OCI-M1 (cell line): ENCODE measurements at places on chromosomes 1 and 21.

- no peak for DNase-seq
Measured at GRCh38 chr1:205144751-205145150, 23.0 kb upstream of the RBBP5 start.

DNA sequence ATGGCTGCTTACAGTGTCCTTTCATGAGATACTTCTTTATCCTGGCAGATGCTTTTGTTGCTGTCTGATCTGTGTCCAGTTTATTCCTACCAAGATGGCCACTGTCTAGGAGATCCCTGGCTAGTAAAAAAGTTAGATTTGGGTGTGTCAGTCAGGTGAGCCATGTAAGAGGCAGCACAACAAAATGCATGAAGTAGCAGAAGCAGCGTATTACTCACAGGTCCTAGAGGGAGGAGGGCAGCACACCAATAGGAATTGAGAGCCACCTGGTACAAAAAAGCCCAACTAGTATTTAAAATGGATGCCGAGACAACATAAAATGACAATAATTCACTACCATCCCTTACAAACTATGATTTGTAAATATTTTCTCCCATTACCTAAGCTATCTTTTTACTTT is 22.8 kb upstream of the ZNF697 start:
- no peak for DNase-seq

DNA sequence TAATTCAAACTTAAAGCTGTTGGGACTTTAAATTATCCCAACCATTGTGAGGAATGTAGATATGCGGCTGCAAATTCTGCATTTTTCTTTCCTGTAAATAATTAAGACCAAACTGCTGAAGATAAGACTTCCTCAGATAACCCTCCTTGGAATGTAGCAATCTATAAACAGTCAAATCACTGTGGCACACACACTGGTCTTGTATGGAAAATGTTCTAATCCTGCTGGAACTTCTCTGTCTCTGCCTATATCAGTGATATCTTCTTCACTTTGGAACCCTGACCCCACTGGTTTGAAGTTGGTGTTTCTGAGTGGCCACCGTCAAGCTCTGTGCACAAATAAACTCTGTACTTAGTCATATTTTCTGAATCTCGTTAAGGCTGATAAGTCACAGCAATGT is 32.9 kb downstream of the HSF2BP start:
- no peak for DNase-seq

- no peak for DNase-seq
Measured at GRCh38 chr1:67862685-67863084, 29.4 kb upstream of the GNG12 start.

- no peak for DNase-seq
Measured at GRCh38 chr1:180258290-180258689, 28.2 kb downstream of the LHX4 start.

GRCh38 chr1:98368995-98369394 is 292.5 kb upstream of the SNX7 start:
- no peak for DNase-seq

GRCh38 chr21:32914424-32915039 is 111.2 kb upstream of the OLIG2 start:
- DNase-seq = peak; percentile 12

GRCh38 chr21:20996421-20997310 is 1.5 kb upstream of the NCAM2 start:
- DNase-seq = no peak

GRCh38 chr1:5485436-5485835 is 506.8 kb downstream of the NPHP4 start:
- no peak for DNase-seq

DNA sequence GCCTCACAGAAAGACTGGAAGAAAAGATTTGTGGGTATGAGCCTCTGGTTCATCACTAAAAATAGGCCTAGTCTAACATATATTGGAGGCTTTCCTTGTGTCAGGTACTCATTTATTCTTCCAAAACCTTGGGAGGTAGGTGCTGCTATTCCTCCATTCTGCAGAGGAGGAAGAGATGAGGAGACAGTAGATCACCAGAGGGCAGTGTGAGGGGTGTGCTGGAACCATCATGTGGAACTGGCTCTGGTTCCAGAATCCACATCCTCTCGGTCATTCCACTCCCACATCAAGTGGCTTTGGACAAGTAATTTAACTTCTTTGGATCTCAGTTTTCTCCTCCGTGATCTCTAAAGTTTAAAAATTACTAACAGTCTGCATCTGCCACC is 7.4 kb upstream of the INKA2 start:
- DNase-seq = no peak

GRCh38 chr1:27031235-27032118 is 18.8 kb upstream of the TENT5B start:
- DNase-seq = no peak

DNA sequence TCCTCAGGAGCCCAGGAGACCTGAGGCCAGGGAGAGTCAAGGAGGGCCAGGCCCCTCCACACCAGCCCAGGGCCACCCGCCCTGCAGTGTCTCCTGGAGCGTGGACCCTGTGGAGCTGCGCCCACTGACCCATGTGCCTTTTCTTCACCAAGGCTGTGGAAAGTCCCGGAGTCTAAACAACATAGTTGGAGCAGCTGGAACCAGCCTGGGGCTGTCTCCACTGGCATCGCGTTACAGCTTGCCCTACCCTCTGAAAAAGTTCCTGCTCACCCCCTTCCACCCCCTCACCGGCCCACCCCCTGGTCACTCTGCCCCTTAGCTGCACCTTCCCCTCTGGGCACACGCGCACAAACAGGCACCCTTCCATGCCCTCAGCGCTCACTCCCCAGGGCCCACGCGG is 18.3 kb downstream of the KCNC4 start:
- no peak for DNase-seq

DNA sequence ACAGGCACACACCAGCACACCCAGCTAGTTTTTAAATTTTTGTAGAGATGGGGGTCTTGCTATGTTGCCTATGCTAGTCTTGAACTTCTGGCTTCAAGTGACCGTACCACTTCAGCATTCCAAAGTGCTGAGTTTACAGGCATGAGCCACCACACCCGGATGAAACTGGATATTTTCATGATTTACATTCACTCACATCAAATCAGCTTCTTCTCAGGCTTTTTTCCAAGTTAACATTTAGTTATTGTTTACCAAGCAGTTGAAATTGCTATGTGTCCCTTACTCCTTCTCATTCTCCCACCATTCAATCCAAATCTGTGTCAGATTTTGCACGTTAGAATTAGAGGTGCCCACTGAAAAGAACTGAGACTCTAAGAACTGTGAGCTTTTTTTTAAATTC is 18.4 kb downstream of the RIT1 start:
- DNase-seq = no peak

DNA sequence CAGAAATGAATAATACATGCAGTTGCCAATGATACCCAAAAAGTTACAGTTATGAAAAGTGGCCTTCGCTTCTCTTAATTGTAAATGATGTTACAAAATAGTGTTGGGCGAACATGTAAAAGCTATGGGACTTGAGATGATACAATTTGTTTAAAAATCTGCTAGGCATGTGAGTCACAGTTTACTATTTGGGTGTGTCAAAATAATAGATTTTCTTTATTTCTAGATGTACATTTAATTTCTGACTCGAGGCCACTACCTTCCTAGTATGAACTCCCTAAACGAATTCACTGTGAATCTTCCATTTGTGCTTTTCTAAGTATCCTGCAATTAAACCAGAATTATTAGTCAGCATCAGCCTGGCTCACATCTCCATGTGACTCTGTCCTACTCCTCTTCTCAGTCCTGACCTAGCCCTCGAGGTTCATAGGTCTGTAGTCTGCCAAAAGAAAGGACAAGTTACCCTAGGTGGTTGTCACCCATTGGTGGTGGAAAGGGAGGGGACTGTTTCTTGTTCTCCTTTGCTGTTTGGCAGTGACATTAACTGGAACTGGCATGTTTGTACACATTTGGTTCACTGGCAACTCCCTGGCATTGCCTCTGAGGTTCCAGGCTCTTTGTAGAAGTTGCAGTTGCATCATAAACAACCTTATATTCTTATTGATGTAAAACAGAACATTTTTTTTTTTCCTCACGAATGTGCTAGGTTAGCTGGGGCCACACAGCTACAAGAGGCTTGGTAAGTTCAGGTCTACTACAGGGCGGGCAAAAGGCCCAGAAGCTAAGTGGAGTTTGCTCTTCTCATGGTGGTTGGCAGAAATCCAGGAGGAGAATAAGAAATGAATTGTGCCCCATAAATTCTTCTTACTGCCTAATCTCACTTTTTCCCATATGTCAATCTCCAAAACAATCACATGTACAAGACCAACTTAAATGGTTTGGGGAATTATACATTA is 746.5 kb upstream of the ADAMTS5 start:
- no peak for DNase-seq

GRCh38 chr21:22892740-22893139 is 1894.5 kb downstream of the NCAM2 start:
- DNase-seq = no peak

GRCh38 chr1:56491441-56491840 is 87.9 kb downstream of the PLPP3 start:
- no peak for DNase-seq

GRCh38 chr1:89548122-89548857 is 23.7 kb downstream of the LRRC8B start:
- no peak for DNase-seq

DNA sequence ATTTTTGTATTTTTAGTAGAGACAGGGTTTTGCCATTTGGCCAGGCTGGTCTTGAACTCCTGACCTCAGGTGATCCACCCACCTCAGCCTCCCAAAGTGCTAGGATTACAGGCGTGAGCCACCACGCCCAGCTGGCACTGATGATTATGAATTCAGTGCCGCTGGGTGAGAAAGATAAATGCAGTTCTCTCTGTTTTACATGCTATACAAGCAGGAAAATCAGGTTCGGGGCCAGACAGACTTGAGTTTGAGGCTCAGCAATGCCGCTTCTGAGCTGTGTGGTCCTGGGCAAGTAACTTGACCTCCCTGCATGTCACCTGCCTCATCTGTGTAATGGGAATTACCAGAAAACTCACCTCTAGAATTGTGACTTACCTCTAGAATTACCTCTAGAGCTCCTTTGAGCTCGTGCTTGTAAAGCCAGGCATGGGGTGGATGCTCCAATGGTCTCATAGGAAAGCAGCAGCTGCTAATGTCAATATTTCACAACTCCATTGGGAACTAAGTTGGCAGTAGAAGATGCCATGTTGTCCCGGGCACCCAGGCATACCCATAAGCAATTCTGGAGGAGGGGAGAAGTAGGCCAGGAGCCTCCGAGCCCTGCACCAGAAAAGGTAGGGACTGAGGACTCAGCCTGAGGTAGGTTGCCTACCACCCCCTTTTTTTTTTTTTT is 119.8 kb upstream of the SLC25A33 start:
- DNase-seq = no peak

GRCh38 chr1:165253818-165254254 is 102.7 kb downstream of the LMX1A start:
- DNase-seq = no peak

DNA sequence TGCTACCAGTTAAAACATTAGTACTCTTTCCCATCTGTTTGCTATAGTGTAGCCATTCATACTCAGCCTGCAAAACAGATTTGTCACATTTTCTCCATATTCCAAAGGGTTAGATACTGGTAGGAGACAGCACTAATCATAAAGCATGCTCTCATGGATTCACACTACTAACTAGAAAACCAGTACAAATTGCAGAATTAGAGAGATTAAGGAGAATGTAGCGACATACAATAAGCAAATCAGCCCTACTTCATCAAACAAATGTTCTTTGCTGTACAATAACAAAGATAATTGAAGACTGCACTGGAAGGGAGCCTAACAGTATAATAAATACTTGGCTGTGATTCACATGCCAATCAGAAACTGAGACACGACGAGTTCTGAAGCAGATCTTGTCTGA is 368.0 kb upstream of the PRMT6 start:
- no peak for DNase-seq

DNA sequence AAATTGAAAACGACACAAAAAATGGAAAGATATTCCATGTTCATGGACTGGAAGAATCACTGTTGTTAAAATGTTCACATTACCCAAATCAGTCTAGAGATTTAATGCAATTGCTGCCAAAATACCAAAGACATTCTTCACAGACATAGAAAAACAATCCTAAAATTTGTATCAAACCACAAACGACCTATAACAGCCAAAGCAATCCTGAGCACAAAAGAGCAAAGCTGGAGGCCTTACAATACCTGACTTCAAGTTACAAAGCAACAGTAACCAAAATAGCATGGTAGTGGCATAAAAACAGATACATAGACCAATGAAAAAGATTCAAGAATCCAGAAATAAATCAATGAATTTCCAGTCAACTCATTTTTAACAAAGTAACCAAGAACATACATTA is 1077.3 kb downstream of the KCNT2 start:
- no peak for DNase-seq

DNA sequence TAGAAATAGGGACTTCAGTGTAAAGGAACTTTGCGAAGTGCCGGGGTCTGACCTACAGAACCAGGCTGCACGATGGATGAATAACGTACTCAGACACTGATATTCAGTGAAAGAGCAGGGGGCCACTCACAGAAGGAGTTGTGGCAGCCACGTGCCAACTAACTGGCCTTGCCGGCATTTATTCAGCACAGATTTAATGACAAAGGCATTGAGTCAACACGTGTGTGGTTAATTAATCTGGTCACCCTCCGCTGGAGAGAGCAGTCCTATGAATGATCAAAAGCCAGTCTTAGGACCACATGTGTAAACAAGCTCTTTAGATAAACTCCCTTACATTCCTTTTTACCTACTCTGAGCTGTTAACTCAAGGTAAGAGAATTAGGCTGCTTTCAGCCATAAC is 6.2 kb upstream of the B3GALT2 start:
- DNase-seq = no peak

- no peak for DNase-seq
Measured at GRCh38 chr1:145886390-145886789, 724 bp upstream of the ANKRD35 start.

DNA sequence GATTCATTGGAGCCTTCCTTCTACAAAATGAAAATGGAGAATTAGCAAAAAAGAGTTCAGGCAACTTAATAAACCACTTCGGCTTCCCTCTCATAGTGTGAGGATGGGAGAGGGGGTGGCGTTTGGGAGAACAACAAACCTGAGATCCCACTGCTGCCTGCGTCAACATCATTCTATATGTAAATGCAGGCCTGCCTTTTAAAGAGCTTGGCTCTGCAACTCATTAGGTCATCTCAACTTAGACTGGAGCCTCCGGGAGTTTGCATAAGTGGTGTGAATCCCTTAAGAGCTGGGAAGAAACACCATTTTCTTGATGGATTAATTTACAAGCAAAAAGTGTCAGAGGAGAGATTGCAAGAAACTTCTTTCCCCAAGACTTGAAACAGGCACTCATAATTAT is 127.6 kb upstream of the DAB1 start:
- no peak for DNase-seq

DNA sequence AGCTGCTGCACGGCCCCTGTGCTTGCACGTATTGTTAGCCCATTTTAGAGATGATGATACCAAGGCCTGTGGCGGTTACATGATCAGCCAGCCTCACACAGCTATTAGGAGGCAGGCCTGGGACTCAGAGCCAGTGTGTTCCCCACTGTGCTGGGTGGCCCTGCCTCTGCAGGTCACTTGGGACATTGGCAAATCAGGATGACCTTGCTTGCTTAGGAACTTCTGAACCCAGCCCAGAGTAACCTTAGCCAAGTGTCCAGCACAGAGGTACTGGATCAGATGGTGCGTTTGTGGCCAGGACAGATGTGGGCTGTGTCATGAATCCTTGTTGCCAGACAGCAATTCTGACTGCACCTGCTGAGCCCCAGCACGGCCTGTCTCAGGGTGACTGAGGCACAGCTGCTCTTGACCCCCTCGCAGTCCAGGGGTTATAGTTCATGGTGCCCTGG is 28.1 kb downstream of the LDLRAP1 start:
- DNase-seq = no peak

GRCh38 chr1:167430134-167430848 is 88.0 kb downstream of the CD247 start:
- DNase-seq = no peak
